ENCODE measurements at places on chromosomes 5 and 9. TPM values are rescaled to one million over a fixed set of nuclear protein-coding genes. Genes with fewer than 3 reads are reported as not detected.

The UBE2QL1 gene
- 29.3 TPM for total RNA-seq

The RLN2 gene
- 0.91 TPM for total RNA-seq

The NIPAL4 gene
- 3.1 TPM for total RNA-seq

The ADAMTSL2 gene
- total RNA-seq = 0.14 TPM

The CBY3 gene
- 2.7 TPM for total RNA-seq

The PCDHAC2 gene
- 0.19 TPM for total RNA-seq

The ENTREP1 gene
- total RNA-seq = 0.51 TPM

The CNOT8 gene
- total RNA-seq = 61.5 TPM

The PCA3 gene
- total RNA-seq = 2.0 TPM

The SLC1A1 gene
- 0.10 TPM for total RNA-seq

The OTP gene
- total RNA-seq = 0.05 TPM

The LRRTM2 gene
- total RNA-seq = 12.0 TPM

The TSSK1B gene
- total RNA-seq = 0.46 TPM

The IFNA2 gene
- total RNA-seq = not detected
